Renal cortical epithelial cell (primary cell): ENCODE measurements at places on chromosomes 11 and 22. TPM values are rescaled to one million over a fixed set of nuclear protein-coding genes. Genes with fewer than 3 reads are reported as not detected.

GRCh38 chr11:46533396-46534100 is 60.3 kb downstream of the AMBRA1 start:
- no peak for DNase-seq

- no peak for DNase-seq
Observed at GRCh38 chr22:21990445-21991303, 8.1 kb upstream of the TOP3B start.

GRCh38 chr22:39135092-39135896 is 17.2 kb downstream of the CBX7 start:
- DNase-seq, result no peak

GRCh38 chr11:45110562-45110961 is 35.9 kb upstream of the PRDM11 start:
- DNase-seq, result peak; percentile 69

GRCh38 chr22:46774253-46774979 is 12.0 kb downstream of the TBC1D22A start:
- no peak for DNase-seq

DNA sequence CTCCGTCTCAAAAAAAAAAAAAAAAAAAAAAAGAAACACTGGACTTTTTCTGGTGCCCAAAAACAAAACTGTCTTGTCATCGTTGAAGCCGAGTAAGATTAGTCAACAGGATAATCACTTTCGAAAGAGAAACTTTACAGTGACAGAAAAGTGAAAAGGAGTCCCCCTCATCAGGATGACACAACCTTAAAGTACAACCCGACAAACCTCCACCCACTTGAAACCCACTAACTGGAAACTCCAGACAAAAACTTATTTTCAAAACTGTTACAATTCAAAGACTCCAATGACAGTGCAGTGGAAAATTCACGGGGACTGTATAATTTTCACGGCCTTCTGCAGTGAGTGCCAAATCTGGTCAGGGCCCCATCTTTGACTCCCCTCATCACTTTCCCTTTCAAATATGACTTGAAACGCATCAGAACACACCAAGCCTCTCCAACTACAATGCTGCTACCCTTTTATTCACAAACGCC is 1.3 kb downstream of the DENND5A start:
- peak; percentile 45 for DNase-seq

GRCh38 chr11:45477588-45477987 is 187.8 kb downstream of the CHST1 start:
- DNase-seq, result no peak

GRCh38 chr11:12842933-12843636 is 166.0 kb upstream of the RASSF10 start:
- DNase-seq, result peak; percentile 85

- DNase-seq, result peak; percentile 47
Observed at GRCh38 chr11:18754308-18754707, 28.3 kb upstream of the IGSF22 start.

- peak; percentile 43 for DNase-seq
Observed at GRCh38 chr11:75797116-75797515, 17.9 kb upstream of the UVRAG start.

GRCh38 chr22:32545801-32546200 is 71.2 kb downstream of the FBXO7 start:
- DNase-seq, result no peak

GRCh38 chr22:49547751-49548239 is 279.9 kb downstream of the BRD1 start:
- no peak for DNase-seq

- no peak for DNase-seq
Observed at GRCh38 chr22:42418811-42419242, 13.4 kb downstream of the NFAM1 start.

DNA sequence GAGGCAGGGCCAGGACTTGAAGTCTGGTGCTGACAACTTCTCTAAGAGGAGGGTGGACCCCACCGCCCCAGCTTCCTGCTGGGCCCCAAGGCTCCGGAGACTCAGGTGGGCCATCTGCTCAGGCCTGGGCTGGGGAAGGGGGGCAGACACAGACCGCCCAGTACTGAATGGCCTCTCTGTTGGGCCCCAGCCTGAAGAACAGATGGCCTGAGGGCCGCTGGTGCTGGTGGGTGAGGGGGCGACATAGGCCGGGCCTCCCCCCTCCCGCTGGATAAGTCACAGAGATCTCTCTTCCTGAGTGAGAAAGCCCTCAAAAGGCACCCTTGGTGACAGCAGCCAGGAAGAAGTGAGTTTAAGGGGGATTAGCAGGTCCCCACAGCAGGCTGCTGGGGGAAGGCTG is 12.5 kb upstream of the TP53I11 start:
- no peak for DNase-seq

GRCh38 chr11:68116974-68117373 is 4.2 kb downstream of the CHKA start:
- DNase-seq, result no peak

DNA sequence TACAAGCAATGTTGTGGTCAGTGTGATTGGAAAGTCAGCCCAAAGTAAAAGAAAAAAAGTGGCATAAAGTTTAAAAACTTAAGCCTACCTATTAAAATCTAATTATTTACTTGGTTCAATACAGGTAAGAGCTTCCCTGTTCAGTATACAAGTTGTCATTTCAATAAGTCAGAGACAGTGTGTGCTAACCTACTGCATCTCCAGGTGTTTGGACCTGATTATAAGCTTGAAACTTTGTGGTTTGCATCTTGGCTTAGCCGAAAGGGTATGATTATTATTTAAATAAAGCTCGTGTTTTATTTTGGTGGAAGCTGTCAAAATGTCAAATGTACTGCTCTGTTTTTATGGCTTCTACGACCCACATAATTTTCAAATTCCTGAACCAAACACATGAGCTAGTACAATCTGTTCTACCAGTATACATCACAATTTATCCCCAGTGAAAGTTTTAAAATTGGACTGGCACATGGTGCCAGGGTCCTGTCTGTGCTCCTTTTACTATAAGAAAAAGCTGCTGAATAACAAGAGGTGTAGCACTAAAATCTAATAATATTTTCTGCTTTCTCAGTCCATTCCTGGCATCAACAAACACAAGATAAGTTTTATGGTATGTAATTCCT is 103.9 kb upstream of the ANO3 start:
- no peak for DNase-seq

DNA sequence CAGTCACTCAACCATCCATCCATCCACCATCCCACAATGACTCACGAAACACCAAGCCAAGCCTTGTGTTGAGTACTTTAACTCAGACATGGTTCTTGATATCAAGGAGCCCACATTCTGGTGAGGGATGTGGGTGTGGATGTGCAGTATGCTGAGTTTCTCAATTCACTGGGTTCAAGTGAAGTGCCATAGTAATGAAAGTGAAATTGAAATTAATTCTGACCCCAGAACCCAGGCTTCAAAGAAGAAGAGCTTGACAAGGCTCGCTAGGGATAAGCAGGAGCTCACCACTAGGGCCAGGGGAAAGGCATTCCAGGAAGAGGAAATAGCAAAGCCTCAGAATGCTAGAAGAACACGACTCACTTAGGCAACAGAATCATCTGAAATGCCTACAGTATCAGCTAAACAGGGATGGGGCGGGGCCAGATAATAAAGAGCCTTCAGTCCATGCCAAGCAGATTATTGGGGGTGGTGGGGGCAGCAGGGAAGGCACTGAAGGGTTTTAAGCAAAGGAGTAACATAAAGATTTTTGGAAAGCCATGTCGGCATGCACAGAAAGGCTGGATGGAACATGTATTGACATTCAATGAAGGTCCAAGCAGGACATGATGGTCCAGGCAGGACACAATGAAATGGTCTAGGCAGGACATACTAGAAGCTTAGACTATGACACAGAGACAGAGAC is 37.2 kb downstream of the RTL6 start:
- DNase-seq, result no peak

GRCh38 chr11:44607319-44607962 is 42.0 kb downstream of the CD82 start:
- peak; percentile 63 for DNase-seq

DNA sequence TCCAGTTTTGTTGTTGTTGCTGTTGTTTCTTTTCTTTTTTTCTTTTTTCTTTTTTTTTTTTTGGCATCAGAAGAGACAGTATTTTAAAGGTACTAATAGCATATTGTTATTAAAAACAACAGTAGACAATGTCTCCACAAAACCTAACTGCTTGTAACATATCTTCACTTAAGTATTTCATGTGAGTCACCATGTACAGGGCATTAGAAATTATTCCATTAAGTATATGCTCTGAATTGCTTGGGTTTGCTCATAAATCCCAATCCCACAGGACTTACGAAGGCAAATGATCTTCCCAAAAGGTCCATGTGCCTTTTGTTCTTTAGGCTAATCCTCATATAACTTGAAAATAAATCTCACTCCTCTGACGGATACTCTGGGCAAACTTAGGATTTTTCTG is 35.9 kb downstream of the MAP6 start:
- DNase-seq, result no peak

DNA sequence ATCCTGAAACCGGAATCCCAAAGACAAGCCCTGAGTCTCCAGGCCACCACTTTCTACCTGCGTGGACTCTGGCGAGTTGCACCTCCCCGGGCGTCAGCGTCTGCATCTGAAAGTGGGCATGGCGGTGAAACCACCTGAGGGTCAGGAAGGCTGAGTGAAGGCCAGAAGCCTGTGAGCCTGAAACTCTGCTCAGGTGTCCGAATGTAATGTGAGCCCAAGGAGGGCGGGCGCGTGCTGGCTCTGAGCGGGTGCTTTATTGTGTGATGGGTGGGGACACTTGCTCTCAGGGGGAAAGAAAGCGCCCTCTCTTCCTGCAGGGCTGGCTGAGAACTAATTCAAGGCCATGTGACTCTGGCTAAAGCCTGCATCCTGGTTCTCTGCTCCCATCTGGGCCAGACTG is 135.6 kb downstream of the ST3GAL4 start:
- no peak for DNase-seq

DNA sequence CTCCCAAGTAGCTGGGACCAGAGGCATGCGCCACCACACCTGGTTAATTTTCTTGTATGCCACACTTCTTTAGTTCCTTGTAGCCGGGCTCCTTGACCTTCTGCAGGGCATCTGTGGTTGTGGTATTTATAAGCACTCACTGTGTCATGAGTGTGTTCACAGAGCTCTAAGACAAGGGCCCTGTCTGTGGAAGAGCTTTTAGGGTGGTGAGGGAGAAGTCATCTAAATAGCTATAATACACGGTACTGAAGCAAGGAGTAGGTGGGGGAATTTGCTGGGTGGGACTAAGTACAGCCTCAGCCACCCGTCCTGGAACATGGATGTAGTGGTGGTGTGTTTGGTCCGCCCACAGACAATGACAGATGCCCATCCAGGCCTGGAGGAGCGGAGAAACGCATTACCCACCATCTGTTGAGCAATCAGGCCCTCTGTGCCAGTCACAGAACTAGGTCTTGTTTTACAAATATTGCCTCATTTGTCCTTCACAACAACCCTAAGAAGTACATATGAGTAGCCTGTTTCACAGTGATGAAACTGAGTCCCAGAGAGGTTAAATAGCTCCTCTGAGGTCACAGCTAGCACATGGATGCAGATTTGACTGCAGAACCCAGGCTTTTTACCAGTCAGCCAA is 10.1 kb downstream of the ACO2 start:
- DNase-seq, result peak; percentile 84

DNA sequence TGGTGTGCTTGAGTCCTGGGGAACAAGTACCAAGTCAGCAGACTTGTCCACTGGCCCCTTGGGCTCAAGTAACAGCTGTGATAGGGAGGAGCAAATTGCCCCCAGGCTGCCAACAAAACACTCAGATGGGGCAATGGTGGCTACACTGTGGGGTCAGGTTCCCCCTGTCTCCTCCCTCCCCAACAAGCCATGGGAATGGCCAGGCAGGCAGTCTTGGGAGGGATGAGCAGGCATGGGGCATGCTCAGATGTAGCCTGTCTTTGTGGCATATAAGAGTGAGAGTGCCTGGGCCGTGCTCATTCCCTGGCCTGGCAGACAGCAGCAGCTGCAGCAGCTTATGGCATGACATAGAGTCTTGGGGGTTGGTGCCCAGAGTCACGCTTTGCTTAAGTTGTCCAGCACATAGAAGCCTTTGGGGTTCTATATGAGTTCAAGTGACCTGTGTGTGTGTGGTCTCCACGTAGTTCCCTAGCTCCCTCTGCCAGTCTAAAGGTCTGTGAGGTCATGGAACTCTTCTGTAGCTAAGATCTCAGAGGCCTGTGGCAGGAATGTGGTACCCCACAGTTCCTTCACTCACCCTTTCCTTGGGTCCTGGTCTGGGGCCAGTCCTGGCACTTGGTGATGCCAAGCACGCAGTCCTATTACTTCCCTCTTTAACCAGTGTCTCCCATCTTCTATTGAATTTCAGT is 44.7 kb downstream of the BIRC2 start:
- no peak for DNase-seq

- DNase-seq, result no peak
Observed at GRCh38 chr11:9936754-9937153, 272.9 kb downstream of the SWAP70 start.

- DNase-seq, result no peak
Observed at GRCh38 chr11:116445108-116446047, 327.4 kb downstream of the BUD13 start.

- no peak for DNase-seq
Observed at GRCh38 chr11:85643191-85643614, 4.6 kb upstream of the TMEM126A start.

DNA sequence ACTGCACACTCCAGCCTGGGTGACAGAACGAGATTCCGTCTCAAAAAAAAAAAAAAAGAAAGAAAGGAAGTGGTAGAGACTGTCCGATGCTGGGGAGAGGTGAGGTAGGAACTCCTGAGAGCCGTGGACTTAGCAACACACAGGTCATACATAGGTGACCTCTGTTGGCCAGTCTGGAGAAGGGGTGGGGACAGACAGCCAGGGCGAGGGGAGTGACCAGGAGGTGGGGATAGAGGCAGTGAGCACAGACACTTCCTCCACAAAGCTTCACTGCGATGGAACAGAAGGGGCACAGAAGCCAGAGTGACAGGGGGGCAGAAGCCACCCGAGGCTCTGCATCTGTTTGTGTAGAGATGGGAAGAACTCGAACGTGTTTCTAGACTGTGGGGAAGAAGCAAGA is 47.1 kb downstream of the MYH9 start:
- no peak for DNase-seq

- no peak for DNase-seq
Observed at GRCh38 chr11:92489826-92490399, 265.3 kb downstream of the FAT3 start.

- DNase-seq, result no peak
Observed at GRCh38 chr11:13692172-13692571, 23.7 kb downstream of the FAR1 start.

PPP6R2 gene
- 46.2 and 57.3 TPM in 2 replicates for total RNA-seq

TTC38 gene
- 20.1 and 31.8 TPM in 2 replicates for total RNA-seq

CADM1 gene
- 12.7 and 65.4 TPM in 2 replicates for total RNA-seq

SLC43A3 gene
- 46.4 and 47.9 TPM in 2 replicates for total RNA-seq

CRELD2 gene
- total RNA-seq, result 28.3 and 32.5 TPM in 2 replicates

RCOR2 gene
- total RNA-seq, result 0.35 and 1.6 TPM in 2 replicates
